ENCODE measurements at places on chromosomes 11 and 22.

GRCh38 chr11:82794490-82794889 is 60.8 kb upstream of the FAM181B start:
- no peak for DNase-seq

- no peak for DNase-seq
Observed at GRCh38 chr11:4851033-4851432, 2.0 kb upstream of the OR51S1 start.

- no peak for DNase-seq
Observed at GRCh38 chr22:22830957-22831688, 56.5 kb upstream of the IGLL5 start.

GRCh38 chr11:32894149-32894827 is 1.7 kb downstream of the QSER1 start:
- peak; percentile 30 for DNase-seq

GRCh38 chr11:40508303-40508702 is 951.1 kb downstream of the LRRC4C start:
- no peak for DNase-seq

GRCh38 chr11:110092111-110092514 is 1.1 kb upstream of the ZC3H12C start:
- DNase-seq, result no peak

DNA sequence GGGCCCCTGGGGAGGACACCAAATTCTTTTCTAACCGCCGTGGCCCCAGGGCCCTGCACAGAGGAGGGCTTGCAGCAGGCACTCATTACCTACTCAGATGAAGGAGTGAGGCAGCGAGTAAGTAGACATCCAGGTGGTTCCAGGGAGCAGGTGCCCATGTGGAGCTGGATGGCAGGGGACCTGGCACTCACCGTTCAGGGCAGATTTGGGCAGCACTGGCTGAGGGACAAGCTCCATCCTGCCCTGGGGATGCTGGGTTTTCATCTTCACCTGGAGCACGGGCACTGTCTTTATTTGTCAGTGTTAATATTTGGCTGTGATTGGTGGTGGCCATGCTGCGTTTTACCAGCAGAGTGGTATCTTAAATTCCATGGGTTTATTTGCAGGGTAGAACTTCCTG is 1182.7 kb downstream of the BRD1 start:
- DNase-seq, result no peak

DNA sequence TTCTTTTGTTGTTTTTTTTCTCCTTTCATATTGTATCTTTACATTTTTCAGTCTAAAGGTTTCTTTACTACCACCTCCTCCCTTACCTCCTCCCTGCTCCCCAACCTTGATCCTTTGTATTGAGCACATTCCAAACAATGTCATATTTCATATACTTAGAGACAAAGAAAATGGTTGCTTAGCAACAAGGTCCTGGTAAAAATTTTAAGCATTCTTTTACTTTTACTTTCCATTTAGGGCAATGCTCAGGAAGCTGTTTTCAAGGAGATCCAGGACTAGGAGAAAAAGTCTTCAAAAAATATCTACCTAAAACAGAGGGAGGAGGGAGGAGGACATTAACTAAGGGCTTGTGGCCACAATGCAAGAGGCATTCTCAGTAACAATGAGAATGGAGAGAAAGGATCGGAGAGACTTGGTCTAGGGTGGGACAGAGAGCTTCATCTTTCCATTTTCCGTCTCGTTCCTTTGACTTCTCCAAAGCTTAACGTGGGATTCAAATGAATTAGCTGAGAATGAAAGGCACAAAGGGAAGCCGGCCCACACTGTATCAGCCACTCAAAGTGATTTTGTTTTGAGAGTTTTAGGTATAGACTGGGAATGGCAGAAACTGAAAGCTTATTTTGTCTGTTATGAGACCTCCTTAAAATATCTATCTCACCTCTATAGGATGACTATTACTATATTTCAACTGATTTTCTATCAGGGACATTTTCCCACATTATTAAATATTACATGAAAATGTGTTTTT is 455.7 kb downstream of the RAB38 start:
- no peak for DNase-seq

DNA sequence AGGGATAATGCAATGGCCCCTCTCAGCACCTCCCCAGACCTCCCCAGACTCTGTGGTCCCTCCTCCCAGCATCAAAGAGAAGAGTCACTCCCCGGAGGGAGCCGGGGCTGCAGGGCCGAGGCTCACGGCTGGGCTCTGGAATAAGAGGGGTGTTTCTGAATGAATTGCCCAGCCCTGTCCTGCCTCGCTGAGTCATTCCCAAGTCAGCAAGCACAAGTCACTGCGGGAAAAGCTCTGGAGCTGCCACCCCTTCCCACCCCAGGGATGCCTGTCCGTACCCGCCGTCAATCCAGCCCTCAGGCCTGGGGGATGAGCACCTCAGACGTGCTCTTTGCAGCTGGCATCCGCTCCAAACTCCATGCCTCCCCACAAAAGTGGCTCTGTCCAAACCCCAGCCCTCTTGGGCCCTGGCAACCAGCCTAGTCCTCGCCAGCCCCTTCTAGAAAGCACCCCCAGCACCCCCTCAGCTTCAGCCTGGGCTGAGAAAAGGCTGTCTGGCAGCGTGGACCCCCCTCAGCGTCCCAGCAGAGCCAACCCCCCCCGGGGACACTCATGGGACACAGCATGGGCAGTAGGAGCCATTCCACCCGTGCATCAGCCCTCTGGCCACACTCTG is 22.7 kb downstream of the CELSR1 start:
- DNase-seq, result no peak

- peak; percentile 35 for DNase-seq
Observed at GRCh38 chr11:125593114-125593820, 615 bp downstream of the STT3A start.

- DNase-seq, result no peak
Observed at GRCh38 chr22:20905415-20906386, 11.5 kb upstream of the CRKL start.

DNA sequence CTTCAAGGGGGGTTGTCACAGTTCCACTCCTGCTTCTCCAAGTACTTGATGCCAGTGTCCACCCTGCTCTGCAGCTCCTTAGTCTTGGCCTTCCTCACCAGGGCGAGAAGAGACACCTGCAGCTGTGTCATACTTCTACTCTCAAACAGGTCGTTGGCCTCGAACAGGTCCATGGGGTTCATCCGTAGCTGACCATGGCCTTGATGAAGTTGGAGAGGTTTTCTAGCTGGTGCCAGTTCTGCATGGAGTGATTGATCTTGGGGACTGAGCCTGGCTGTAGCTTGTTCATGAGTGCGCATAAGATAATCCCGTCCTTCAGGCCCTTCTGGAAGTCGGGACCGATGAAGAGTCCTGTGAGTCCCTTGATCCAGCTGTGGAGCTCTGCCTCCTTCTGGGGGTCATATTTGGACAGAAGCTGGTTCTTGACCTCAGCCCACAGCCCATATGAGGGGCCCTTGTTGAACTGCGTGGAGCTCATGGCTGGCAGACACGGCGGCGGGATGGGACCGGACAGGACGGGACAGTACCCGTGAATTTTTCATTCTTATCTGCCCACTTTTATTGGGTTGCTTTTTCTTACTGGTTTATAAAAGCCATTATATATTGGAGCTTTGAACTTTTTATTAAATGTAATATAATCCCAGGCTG is 33.4 kb upstream of the HORMAD2 start:
- no peak for DNase-seq

GRCh38 chr22:26463101-26463661 is 20.4 kb downstream of the HPS4 start:
- no peak for DNase-seq

DNA sequence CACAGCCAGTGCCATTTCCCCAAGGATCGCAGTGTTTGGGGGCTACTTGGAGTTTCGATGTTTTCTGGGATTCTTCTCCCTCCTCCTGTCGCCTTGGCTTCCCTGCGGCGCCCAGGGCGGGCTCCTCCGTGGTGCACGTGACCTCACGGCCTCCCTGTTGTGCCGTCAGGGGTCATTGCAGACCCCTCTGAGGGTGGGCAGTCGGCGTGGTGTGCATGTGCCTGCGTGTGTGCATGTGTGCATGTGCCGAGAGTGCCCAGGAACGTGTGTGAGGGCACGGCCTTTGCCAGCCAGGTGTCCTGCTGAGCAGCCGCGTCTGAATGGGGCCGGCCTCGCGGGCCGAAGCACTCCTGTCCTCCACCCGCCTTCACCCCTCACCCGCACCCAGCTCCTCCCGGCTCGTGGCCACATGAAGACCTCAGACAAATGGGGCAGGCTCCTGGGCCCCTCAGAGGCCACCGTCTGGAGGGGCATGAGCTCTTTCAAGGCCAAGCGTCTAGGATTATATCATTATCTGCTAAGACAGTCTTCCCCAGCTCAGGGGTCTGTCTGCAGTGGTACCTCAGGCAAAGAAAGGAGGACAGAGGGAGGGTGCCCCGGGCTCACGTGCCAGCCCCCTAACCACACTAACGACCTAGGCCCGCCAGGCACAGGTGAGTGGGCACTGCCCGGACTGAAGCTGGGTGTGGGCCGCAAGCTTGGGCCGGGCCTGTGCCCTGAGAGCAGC is 9.4 kb upstream of the MRPL23 start:
- DNase-seq, result no peak

- DNase-seq, result no peak
Observed at GRCh38 chr22:45731041-45731797, 59.6 kb downstream of the ATXN10 start.

GRCh38 chr11:9962722-9963121 is 298.8 kb downstream of the SWAP70 start:
- no peak for DNase-seq

- no peak for DNase-seq
Observed at GRCh38 chr11:78949976-78950690, 375.5 kb upstream of the NARS2 start.

GRCh38 chr11:56911312-56911711 is 77.4 kb upstream of the OR5AK2 start:
- DNase-seq, result no peak

DNA sequence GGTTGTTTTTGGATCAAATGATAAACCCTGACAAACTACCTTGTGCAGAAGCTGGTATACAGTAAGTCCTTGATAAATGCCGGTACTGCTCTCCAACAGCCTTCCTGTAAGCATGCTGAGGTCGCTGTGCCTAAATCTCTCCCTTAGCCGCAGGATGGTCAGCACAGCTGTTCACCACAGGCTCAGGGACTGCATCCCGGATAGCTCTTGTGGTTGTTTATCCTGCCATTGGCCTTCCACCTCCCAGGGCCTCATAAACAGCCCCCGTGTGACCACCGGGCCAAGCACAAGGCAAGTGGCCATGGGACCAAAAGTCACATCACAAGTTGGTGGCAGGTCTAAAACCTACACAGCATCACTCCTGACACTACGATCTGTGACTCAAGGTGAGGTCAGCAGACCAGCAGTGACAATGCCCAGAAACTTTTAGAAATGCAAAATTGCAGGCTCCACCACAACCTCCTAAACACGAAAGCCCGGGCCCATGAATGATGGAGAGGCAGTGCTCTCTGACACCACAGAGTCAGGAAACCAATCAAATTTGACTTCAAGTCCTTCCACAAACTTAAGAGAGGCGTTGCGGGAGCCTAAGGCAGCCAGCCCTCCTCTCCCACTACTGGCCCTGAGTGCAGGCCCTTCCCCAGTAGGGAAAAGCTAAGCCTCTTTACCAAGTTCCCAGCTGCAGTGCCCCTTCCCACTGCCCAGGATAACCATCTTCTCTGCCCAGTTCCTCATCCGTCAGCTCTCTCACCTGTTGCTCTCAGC is 3.9 kb downstream of the SPATA19 start:
- DNase-seq, result no peak

DNA sequence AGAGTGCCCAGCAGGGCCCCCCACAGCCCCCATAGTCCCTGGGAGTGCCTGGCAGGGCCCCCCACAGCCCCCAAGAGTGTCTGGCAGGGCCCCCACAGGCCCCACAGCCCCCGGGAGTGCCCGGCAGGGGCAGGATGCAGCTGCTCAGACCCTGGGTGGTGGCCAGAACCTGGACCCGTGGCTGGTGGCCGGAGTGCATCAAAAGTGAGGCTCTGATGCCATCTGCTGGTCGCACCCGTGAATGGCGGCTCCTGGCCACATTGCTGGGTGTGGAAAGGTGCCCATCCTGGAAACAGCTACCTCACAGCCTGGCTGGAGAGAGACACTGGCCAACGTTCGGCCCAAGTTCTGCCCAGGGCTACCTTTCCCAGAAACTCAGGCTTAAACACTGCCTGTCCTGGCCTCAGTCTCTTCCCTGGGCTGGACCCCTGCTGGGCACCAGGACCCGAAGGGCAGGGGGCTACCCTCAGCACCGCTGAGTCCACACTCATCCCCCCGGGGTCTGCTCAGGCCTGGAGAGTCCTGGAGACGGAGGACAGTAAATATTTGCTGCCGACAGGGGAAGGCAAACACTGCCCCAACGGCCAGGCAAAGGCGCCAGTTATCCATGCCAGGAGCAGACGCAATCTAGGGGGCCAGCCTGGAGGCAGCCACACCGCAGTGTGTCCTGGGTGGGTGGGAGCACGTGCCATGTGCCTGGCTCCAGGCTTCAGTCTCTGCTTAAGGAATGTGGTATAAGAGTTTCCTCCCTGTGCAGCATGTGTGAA is 4.4 kb downstream of the INS start:
- peak; percentile 70 for DNase-seq

GRCh38 chr11:60739114-60739513 is 14.6 kb downstream of the MS4A18 start:
- DNase-seq, result no peak

DNA sequence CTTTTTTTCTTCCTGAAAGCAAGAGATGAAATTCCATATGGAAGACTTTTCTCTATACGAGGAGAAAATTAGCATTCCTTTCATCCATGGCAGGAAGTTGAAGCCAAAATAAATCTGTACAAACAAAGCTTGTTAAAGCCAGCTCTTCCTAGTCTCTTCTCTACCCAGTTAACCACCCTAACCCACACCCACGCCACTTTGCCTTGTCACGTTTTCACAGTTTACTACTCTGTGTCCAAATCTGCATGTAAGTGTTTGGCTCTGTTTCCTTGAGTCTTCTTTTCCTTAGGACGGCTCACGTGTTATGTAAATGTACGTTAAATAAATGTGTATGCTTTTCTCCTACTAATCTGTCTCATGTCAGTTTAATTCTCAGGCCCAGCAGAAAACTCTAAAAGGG is 7.1 kb upstream of the HMOX1 start:
- no peak for DNase-seq

GRCh38 chr11:61954851-61955421 is 4.8 kb downstream of the BEST1 start:
- no peak for DNase-seq

DNA sequence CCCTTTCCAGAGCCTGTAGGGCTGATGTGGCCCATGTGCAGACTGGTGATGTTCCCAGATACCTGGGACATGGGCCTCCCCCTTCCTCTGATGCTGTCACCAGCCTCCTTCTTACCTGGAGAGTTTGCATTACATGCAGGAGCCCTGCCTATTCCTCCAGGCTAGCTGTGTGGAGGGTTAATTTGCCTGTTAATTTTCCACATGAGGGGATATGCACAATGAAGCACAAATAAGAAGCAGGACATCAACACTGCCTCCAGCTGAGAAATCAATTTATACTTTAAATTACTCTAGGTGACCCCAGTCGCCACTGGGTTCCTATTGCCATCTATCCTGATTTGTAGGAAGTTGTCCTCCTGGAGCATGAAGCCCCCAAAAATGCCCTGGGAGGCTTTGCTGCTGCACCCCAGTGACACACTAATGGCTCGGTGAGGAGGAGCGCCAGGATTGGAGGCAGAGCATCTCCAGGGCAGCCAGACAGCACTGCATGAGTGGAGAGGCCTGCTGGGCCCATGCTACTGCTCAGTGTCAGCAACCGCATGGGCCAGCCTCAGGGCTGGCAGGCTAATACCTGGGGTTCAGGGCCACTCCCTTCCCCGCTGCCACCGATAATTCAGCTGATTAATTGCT is 101.6 kb upstream of the USP47 start:
- DNase-seq, result no peak

- no peak for DNase-seq
Observed at GRCh38 chr11:22151649-22152197, 41.2 kb upstream of the ANO5 start.
